ENCODE measurements at places on chromosomes 12 and 14.

GRCh38 chr12:12157424-12157823, 86.7 kb downstream of the BCL2L14 start:
- DNase-seq = no peak

GRCh38 chr14:56341766-56342493, 223.7 kb downstream of the PELI2 start:
- no peak for DNase-seq

GRCh38 chr12:54040148-54040494, 7.3 kb downstream of the HOXC5 start:
- DNase-seq = no peak

DNA sequence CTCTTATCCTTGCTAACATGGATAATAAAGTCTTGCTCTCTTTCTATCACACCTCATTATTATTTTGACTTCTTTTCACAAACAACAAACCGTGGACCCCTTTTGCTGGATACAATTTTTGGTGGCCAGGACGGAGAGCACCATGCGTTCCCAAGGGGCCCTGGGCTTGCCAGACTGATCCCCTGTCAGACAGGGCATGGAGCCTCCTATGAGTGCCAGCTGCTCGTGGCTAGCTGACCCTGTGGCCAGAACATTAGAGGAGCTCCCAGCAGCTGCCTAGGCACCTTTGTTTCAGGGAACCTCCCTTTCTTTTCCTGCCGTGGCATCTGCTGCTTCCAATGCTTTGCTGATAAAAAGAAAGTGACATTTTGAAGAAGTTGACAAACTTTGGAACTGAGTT, 12.5 kb upstream of the CAND1 start:
- DNase-seq = no peak
